Left lung (tissue), 14 donors: ENCODE measurements at places on chromosomes 1 and 21.
A peak's percentile ranks its signal among the peaks of the same experiment; 100 is the strongest.

GRCh38 chr1:245598524-245599305 is 443.9 kb downstream of the KIF26B start:
- H3K27ac ChIP-seq, result peak overlapping the region; percentile 63
- no peaks in the 10 kb centered on the region for H3K27me3 ChIP-seq
- no peaks in the 10 kb centered on the region for H3K36me3 ChIP-seq
- H3K4me3 ChIP-seq, result no peak overlapping the region

- no peaks in the 10 kb centered on the region for H3K4me1 ChIP-seq
- peaks cover 29% of the 10 kb centered on the region for H3K27me3 ChIP-seq
- no peak overlapping the region for H3K27ac ChIP-seq
- no peak for DNase-seq
- H3K4me3 ChIP-seq, result no peak overlapping the region
- no peaks in the 10 kb centered on the region for H3K36me3 ChIP-seq
These were observed 16.9 kb upstream of the PARS2 start for GRCh38 chr1:54781023-54781723.

DNA sequence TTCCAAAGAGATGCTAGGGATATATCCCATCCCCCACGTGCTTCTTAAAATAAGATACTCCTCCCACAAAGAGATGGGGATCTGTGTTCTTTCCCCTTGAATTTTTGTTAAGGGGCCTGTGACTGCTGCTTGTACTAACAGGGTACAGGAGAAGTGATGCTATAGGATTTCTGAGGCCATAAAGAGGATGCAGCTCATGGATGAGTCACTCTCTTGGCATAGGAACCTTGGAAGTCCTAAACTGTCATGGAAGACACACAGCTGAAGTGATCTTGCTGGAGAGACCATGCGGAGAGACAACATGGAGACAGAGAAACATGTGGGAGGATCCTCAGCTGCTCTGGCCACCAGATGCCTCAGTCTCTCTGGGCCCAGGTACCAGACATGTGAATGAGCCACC is 157.2 kb downstream of the S1PR1 start:
- no peaks in the 10 kb centered on the region for H3K4me1 ChIP-seq
- DNase-seq, result no peak
- H3K27me3 ChIP-seq, result no peaks in the 10 kb centered on the region
- H3K4me3 ChIP-seq, result no peak overlapping the region
- H3K27ac ChIP-seq, result no peak overlapping the region
- H3K36me3 ChIP-seq, result no peaks in the 10 kb centered on the region

- no peaks in the 10 kb centered on the region for H3K4me1 ChIP-seq
- DNase-seq, result no peak
- no peaks in the 10 kb centered on the region for H3K36me3 ChIP-seq
- no peak overlapping the region for H3K4me3 ChIP-seq
- H3K27ac ChIP-seq, result no peak overlapping the region
- H3K27me3 ChIP-seq, result no peaks in the 10 kb centered on the region
These were observed 8.8 kb upstream of the CTBS start for GRCh38 chr1:84582802-84583587.

DNA sequence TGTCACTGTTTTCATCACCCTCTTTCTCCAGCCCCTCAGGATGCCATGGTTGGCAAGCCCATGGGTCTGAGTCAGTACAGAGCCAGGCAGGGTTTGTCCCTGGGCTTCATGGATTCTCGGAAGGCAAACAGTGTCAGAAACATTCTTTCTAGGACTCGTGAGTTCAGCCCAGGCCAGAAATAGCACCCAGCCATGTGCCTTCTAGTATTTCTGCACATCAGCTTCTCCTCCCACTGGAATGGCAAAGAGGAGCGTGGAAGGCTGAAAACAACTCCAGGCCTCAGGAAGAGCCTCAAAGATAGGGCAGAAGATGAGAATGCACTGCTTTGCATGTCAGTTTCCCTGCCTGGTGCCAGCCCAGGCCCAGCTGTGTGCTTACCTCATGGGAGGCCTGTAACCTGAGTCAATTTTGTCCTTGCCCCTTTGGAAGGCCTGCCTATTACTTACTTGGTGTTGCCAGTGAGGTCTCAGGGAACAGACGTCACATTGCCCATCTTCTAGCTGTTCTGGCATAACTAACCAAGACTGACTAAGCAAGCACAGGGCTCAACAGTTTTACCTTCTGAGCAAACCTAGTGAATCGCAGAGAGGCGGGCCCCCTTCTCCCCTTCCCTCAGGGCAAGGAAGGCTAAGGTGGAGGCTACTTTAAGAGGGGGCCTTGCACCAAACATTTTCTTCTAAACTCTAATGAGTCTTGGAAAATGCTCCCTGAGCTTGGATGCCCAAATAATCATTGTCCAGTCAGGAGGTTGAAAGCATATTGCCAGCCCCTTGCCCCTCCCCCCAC is 42.4 kb downstream of the GLUL start:
- H3K36me3 ChIP-seq, result no peaks in the 10 kb centered on the region
- H3K27me3 ChIP-seq, result no peaks in the 10 kb centered on the region
- DNase-seq, result no peak
- no peak overlapping the region for H3K27ac ChIP-seq
- H3K4me1 ChIP-seq, result no peaks in the 10 kb centered on the region
- no peak overlapping the region for H3K4me3 ChIP-seq

GRCh38 chr21:46028573-46029091 is 47.1 kb downstream of the COL6A1 start:
- no peaks in the 10 kb centered on the region for H3K4me1 ChIP-seq
- H3K27me3 ChIP-seq, result no peaks in the 10 kb centered on the region
- peak; percentile 35 for DNase-seq
- H3K36me3 ChIP-seq, result no peaks in the 10 kb centered on the region
- no peak overlapping the region for H3K27ac ChIP-seq

DNA sequence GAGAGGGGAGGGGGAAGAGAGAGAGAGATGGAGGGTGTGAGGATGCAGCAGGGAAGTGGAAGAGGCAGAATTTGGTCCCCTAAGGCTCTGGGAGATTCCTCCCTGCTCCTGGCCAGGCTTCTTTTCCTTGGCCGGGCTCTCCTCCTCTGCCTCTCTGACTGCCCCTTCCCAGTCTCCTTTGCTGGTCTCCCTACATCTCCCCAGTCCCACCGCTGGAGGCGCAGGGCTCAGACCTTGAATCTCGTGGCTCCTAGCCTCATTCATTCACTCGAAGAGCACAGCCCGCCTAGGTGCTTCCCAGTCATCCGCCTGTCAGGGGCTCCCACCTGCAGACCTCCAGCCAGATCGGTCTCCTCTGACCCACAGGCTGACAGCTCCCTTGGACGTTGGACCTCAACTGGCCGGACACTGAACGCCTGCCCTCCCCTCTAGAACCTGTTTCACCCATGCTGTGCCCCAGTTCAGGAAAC is 76.5 kb downstream of the VWA5B1 start:
- H3K4me1 ChIP-seq, result no peaks in the 10 kb centered on the region
- no peaks in the 10 kb centered on the region for H3K36me3 ChIP-seq
- DNase-seq, result no peak
- peaks cover 96% of the 10 kb centered on the region for H3K27me3 ChIP-seq

- no peaks in the 10 kb centered on the region for H3K4me1 ChIP-seq
- no peak for DNase-seq
- H3K27ac ChIP-seq, result no peak overlapping the region
- no peaks in the 10 kb centered on the region for H3K36me3 ChIP-seq
These were observed 180.8 kb upstream of the KCNK2 start for GRCh38 chr1:214901718-214902117.

GRCh38 chr1:117930173-117930447 is 571 bp downstream of the WDR3 start:
- peak overlapping the region; percentile 89 for H3K4me3 ChIP-seq
- H3K4me1 ChIP-seq, result peaks cover 52% of the 10 kb centered on the region
- DNase-seq, result no peak
- no peaks in the 10 kb centered on the region for H3K36me3 ChIP-seq
- no peaks in the 10 kb centered on the region for H3K27me3 ChIP-seq
- H3K27ac ChIP-seq, result peak overlapping the region; percentile 97

DNA sequence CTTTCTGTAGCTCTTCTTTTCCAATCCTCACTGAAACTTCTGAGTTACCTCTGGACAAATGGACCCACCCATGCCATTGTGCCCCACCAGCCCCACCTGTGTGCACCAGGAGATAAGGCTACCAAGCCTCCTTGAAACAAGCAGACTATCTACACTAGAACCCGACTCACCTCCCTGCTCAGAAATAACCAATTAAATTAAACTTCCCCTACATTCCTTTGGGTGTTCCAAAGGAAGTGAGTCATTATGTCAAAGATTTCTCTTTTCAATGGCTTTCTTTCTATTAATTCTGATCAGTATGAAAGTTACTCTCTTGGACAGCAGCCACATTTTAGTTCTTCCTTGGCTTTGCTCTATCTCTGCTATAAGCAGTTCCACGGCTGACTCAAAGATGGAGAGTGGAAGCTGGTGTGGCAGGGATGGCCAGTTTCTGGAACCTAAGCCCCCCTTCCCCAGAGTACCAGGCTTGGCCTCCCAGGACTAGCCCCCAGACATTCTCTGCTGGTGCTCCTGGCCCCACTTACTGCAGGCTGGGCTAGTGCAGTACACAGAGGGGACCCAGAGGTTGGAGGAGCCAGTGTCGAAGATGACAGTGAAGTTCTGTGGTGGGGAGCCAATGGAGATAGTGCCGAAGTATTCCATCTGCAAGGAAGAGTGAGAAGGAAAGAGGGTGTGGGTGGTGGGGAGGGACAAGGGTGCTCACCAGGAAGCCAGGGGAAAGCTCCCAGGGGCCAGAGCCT is 1.9 kb downstream of the CTSE start:
- no peaks in the 10 kb centered on the region for H3K4me1 ChIP-seq
- H3K27me3 ChIP-seq, result no peaks in the 10 kb centered on the region
- H3K36me3 ChIP-seq, result no peaks in the 10 kb centered on the region
- no peak overlapping the region for H3K4me3 ChIP-seq
- H3K27ac ChIP-seq, result no peak overlapping the region

GRCh38 chr1:223250632-223251015 is 107.6 kb upstream of the TLR5 start:
- no peaks in the 10 kb centered on the region for H3K27me3 ChIP-seq
- H3K4me3 ChIP-seq, result no peak overlapping the region
- DNase-seq, result no peak
- H3K4me1 ChIP-seq, result no peaks in the 10 kb centered on the region
- H3K27ac ChIP-seq, result no peak overlapping the region
- H3K36me3 ChIP-seq, result no peaks in the 10 kb centered on the region

DNA sequence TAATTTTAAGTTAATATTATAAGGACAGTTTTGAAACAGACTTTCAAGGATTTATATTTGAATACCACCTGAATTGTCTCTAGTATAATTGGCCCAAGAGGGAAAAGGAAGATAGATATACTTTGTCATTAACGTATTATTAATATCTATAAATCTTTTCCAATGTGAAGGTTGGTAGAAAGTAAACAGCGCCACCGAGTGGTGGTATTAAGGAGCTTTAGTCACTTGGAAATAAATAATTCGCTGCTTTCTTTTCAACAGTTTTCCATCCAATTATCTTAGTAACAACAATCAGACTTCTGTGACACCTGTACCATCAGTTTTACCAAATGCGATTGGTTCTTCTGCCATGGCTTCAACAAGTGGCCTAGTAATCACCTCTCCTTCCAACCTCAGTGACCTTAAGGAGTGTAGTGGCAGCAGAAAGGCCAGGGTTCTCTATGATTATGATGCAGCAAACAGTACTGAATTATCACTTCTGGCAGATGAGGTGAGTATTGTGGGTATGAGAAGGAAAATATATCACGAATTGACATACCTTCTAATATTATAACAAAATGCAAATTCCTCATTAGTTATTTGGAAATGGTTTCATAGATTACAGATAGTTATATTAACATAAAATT is 37.7 kb downstream of the SH3GLB1 start:
- H3K4me1 ChIP-seq, result no peaks in the 10 kb centered on the region
- H3K27me3 ChIP-seq, result no peaks in the 10 kb centered on the region
- DNase-seq, result no peak
- H3K4me3 ChIP-seq, result no peak overlapping the region
- peaks cover 65% of the 10 kb centered on the region for H3K36me3 ChIP-seq
- H3K27ac ChIP-seq, result no peak overlapping the region

GRCh38 chr1:66542811-66543767 is 9.1 kb downstream of the SGIP1 start:
- no peaks in the 10 kb centered on the region for H3K36me3 ChIP-seq
- DNase-seq, result no peak
- H3K27ac ChIP-seq, result no peak overlapping the region
- H3K4me3 ChIP-seq, result no peak overlapping the region
- peaks cover 5% of the 10 kb centered on the region for H3K4me1 ChIP-seq

DNA sequence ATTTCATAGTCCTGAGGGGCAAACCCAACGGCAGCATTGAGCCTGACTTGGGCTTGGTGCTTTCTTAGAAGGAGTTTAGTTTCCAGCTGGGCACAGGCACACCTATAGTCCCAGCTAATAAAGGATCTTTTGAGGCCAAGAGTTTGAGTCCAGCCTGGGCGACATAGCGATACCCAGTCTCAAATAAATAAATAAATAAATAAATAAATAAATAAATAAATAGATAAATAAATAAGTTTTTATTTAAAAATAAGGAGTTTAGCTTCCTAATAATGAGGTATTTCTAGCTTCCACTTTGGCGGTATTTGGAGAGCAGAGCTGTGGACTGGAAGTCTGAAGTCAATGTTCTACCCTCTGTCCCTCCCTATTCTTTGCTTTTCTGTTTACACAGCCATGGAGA is 186.6 kb downstream of the URB2 start:
- H3K27me3 ChIP-seq, result peaks cover 4% of the 10 kb centered on the region
- no peaks in the 10 kb centered on the region for H3K36me3 ChIP-seq
- H3K4me3 ChIP-seq, result no peak overlapping the region

- H3K27me3 ChIP-seq, result no peaks in the 10 kb centered on the region
- no peak overlapping the region for H3K27ac ChIP-seq
- H3K36me3 ChIP-seq, result no peaks in the 10 kb centered on the region
- H3K4me3 ChIP-seq, result no peak overlapping the region
These were observed 160.7 kb downstream of the KAZN start for GRCh38 chr1:14759042-14759818.

DNA sequence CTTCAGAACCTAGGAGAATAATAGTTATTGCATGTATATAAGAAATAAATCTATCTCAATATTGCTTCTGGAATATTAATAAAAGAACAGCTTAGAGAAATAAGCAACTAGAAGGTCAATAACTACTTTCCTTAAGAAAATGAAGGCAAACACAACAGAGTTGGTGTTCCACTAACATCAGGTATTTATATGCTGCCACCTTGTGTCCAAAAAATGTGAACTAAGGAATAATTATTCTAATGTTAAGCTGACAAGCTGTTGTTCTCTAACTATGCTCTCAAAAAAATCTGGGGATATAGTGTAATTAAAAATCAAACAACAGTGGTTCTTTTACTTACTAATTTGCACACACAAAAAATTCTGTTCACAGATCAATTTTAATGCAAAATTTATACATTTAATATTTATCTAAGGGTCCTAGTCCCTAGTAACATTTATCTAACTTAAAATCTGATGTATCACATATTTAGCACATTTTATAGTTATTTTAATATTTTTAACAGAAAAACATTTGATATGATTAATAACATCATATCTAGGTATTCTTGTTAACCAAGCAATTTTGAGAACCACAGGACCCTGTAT is 39.6 kb downstream of the UCHL5 start:
- no peaks in the 10 kb centered on the region for H3K36me3 ChIP-seq
- no peaks in the 10 kb centered on the region for H3K4me1 ChIP-seq
- no peak for DNase-seq
- no peak overlapping the region for H3K27ac ChIP-seq
